Right atrium auricular region (tissue), 2 donors: ENCODE measurements at places on chromosomes 6 and 20. TPM values are rescaled to one million over a fixed set of nuclear protein-coding genes. Genes with fewer than 3 reads are reported as not detected.

- H3K27me3 ChIP-seq = no peaks in the 10 kb centered on the region
- peaks cover 6% of the 10 kb centered on the region for H3K4me1 ChIP-seq
- no peak for DNase-seq
- H3K4me3 ChIP-seq = peak overlapping the region; percentile 73
- peak overlapping the region; percentile 84 for H3K27ac ChIP-seq
These were observed 19.2 kb upstream of the SCP2D1 start for GRCh38 chr20:18794428-18794787.

GRCh38 chr6:34908194-34908593 is 19.1 kb downstream of the ANKS1A start:
- no peaks in the 10 kb centered on the region for H3K36me3 ChIP-seq
- no peak overlapping the region for H3K27ac ChIP-seq
- H3K4me3 ChIP-seq = no peak overlapping the region
- no peaks in the 10 kb centered on the region for H3K27me3 ChIP-seq
- no peaks in the 10 kb centered on the region for H3K4me1 ChIP-seq
- no peak for DNase-seq

DNA sequence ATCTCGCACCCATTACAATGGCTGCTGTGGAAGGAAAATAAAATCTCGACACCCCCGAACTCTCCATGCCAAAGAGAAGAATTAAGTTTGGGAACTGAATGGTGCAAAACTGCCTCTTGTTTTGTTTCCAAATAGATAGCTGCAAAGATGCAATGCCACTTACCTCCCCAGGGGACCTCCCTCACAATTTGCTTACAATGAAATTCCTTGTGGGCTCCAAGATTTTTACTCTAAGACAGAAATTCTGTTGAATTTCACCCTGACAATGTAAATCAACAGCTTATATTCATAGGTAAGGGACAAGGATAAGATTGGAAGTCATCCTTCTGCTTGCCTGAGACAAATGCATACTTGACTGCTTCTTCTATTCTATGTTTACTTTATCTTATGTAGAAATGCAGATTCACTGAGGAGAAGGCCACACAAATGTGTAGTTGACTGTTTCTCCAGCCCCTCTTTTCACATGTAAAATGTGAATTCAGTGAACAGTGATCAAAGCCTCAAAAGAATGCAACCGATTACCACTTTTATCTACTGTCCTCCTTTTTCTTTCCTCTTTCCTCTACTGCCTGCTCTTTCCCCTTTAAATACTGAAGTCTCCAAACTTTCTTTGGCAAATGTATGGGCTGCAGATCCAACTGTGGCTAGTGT is 36.6 kb downstream of the ADGRF4 start:
- no peaks in the 10 kb centered on the region for H3K36me3 ChIP-seq
- no peaks in the 10 kb centered on the region for H3K4me1 ChIP-seq
- no peak overlapping the region for H3K27ac ChIP-seq
- no peak overlapping the region for H3K4me3 ChIP-seq
- DNase-seq = no peak

DNA sequence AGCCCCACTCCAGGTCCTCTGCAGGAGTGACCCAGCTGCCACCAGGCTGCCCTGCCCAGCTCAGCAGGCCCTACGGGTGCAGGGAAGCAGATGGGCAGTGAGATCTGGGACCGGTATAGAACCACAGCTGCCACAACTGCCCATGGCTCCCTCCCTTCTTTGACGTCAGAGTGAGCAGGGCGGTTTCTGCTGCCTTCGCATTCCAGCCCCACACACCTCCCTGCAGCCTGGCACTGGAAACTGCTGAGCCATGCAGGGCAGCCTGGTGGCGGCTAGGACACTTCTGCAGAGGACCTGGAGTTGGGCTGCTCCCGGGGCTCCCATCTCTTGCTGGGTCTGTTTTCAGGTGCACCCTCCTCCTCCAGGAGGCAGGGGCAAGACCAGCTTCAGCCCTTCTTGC is 101.6 kb upstream of the CD93 start:
- no peaks in the 10 kb centered on the region for H3K36me3 ChIP-seq
- H3K27ac ChIP-seq = no peak overlapping the region
- H3K4me3 ChIP-seq = no peak overlapping the region
- no peak for DNase-seq

DNA sequence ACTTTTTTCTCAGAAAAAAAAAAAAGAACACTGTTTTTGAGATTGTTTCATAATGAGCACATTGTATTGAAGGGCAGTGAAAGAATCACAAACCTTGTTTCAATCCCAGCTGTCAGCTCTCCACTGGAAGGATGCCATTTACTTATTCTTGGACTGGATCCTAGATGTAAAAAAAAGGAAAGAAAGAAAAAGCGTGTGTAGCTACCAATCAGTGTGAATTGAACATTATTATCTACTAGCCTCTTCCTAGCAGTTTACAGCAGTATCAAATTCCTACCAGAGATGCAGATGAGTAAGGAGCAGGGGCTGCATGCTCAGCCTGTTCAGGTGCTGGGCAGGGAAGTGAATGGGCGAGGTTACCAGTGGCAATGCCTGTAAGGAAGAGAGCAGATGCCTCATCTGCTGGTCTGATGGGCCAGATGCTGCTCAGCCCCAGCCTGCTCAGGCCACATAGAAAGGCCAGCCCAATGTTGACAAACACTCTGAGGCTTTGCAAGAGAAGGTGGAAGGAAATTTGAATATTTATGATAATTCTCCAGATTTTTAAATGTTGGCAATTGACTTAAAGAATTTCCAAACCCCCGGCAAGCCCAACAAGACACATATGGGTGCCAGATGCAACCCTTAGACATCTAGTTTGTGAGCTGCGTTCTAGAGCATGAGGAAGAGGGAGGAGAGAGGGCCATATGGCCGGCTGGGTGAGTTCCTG is 189.5 kb downstream of the IBTK start:
- no peak for DNase-seq
- no peaks in the 10 kb centered on the region for H3K27me3 ChIP-seq
- H3K4me1 ChIP-seq = no peaks in the 10 kb centered on the region
- no peak overlapping the region for H3K4me3 ChIP-seq

- no peak overlapping the region for H3K4me3 ChIP-seq
- no peaks in the 10 kb centered on the region for H3K4me1 ChIP-seq
- no peaks in the 10 kb centered on the region for H3K27me3 ChIP-seq
These were observed 209.0 kb downstream of the LRFN2 start for GRCh38 chr6:40378071-40378724.

DNA sequence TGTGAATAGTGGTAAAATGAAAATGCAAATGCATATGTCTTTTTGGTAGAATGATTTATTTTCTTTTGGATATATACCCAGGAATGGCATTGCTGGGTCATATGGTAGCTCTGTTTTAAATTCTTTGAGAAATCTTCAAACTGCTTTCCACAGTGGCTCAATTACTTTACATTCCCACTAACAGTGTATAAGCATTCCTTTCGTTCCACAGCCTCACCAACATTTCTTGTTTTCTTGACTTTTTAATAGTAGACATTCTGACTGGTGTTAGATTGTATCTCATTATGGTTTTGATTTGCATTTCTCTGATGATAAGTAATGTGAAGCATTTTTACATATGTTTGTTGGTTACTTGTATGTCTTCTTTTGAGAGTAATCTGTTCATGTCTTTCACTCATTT is 144.0 kb downstream of the SIM1 start:
- no peak overlapping the region for H3K4me3 ChIP-seq
- no peaks in the 10 kb centered on the region for H3K4me1 ChIP-seq
- no peaks in the 10 kb centered on the region for H3K36me3 ChIP-seq
- H3K27me3 ChIP-seq = no peaks in the 10 kb centered on the region
- no peak for DNase-seq

GRCh38 chr6:37700620-37700973 is 2.9 kb upstream of the MDGA1 start:
- H3K36me3 ChIP-seq = no peaks in the 10 kb centered on the region
- no peaks in the 10 kb centered on the region for H3K27me3 ChIP-seq
- no peak overlapping the region for H3K4me3 ChIP-seq
- H3K4me1 ChIP-seq = peaks cover 34% of the 10 kb centered on the region
- no peak overlapping the region for H3K27ac ChIP-seq

DNA sequence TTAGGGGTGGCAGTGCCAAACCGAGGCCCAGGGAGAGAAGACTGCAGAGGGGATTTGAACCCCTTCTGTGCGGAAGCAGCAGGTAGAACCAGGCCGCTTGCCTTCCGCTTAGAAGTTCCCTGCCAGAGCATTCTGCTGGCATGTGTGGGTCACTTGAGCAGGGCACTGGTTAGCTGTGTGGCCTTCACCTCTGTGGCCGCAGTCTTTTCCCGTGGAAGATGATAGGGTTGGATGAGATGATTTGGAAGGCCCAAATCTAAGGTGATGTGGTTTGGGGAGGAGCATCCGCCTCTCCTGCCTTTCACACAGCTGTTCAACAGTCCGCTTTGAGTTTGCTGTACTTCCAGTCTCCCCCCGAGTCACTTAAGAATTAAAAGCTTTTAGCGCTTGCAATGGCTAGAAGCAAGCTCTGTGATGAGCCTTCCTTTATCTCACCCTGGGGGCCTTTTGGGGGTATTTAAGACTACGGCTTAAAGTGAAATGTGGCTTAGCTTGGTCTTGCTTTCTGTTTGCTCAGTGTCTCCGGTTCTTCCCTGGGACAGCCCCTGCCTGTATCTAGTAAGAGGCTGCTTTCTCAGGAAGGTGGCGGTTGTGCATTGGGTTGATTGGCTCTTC is 743 bp downstream of the CMTR1 start:
- H3K4me3 ChIP-seq = peak overlapping the region; percentile 90
- peak overlapping the region; percentile 91 for H3K27ac ChIP-seq
- no peak for DNase-seq
- no peaks in the 10 kb centered on the region for H3K27me3 ChIP-seq

Gene CLDN20
- total RNA-seq = not detected

Gene ADAM33
- total RNA-seq = 9.7 TPM

Gene SLC12A5
- total RNA-seq = not detected

Gene GMEB2
- 5.8 TPM for total RNA-seq

Gene BACH2
- total RNA-seq = 0.82 TPM
